Eye (tissue), 1 donor: ENCODE measurements at places on chromosomes 1 and 21.
A peak's percentile ranks its signal among the peaks of the same experiment; 100 is the strongest.

DNA sequence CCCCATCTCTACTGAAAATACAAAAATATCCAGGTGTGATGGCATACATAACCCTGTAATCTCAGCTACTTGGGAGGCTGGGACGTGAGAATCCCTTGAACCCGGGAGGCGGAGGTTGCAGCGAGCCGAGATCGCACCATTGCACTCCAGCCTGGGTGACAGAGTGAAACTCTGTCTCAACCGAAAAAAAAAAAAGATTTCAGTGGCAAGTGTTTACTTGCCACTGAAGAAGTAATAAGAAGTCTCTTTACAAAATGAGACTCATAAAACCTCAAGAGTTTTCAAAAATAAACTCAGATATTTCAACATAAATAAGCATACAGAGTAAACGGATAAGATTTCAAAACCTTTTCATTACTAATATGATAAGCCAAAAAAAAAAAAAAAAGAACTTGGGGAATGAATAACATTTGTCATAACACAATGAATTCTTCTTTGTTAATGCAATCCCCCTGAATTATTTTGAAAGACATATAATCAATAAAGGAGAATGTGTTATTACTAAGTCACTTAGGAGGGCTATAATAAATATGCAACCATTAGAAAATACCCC, 34.2 kb upstream of the EXO1 start:
- DNase-seq: no peak

- peak; percentile 70 for DNase-seq
Observed at GRCh38 chr21:28337315-28337714, 655.4 kb downstream of the LTN1 start.

DNA sequence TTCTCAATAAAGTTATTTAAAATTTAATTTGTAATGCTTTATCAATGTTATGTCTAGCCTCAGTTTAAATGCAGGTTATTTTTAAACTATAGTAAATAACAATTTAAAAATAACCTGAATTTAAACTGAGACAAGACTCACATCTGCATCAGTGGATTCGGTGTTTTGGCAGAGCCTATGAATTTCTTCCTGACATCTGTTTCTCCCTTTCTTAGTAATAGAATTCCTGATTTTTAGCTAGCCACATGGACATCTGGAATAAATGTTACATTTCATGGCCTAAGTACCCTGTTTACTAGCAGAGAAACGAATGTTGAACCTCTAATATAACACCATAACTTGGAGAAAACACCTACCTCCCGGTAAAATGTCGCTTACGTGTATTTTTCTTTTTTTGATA, 1141.6 kb upstream of the ADGRL2 start:
- DNase-seq: no peak

GRCh38 chr21:29557200-29557599, 258.5 kb downstream of the BACH1 start:
- DNase-seq: no peak

DNA sequence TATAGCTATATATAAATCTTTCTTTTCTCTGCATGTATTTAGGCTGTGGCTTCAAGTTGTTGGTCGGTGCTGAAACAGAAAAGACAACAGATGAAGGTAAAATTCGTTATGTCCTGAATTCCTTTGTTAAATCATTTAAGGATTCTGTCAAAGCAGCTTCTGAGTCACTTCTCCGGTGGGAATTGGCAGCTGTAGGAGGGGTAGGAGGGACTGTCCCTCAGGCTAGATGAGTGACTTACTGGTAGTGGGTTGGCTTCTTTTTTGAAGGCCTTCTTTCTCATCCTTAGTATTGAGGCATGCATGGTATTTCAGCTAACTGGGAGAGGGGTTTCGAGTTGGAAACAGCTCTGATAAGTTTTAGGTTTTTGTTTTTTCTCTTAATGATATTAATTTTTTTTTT, 22.1 kb upstream of the NEXN start:
- DNase-seq: no peak

DNA sequence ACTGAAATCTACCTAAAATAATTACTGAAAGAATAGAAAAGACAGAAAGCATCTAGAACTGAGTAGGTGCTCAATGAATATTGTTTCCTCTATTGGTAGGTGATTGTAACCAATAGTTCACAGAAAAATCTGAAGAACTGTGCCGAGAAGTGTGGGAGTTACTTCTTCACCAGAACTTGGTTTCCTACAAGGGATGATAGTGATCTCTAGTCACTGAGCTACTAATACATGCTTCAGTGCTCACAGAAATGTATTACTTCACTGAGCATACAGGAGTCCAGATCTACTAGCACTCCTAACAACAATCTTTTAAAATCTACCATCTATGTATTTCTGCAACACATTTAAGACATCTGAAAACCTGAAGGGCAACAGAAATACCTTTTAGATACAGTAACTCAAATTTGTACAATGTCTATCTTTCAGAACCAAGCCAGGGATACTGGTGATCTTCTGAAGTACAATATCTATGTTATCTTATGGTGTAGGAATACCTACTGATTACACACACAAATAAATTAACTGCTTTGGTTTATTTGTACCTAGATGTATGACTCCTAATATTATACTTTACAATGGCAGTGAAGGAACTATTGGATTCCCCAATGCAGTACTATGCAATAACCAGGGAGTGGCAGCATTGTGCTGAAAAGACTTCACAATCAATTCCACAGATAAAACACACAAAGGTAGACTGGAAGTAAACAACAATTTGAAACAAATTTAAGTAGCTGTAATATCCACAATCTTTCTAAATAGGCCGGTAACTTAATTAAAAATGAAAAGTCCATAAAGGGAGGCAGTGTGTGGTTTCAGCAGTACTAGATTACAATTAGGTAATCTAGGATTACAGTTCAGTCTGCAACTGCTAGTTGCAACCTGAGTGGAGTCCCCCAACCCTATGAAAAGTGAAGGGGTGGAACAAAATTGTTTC, 243.0 kb downstream of the SLC45A1 start:
- peak; percentile 75 for DNase-seq

GRCh38 chr1:164671966-164672571, 113.1 kb downstream of the PBX1 start:
- peak; percentile 63 for DNase-seq

DNA sequence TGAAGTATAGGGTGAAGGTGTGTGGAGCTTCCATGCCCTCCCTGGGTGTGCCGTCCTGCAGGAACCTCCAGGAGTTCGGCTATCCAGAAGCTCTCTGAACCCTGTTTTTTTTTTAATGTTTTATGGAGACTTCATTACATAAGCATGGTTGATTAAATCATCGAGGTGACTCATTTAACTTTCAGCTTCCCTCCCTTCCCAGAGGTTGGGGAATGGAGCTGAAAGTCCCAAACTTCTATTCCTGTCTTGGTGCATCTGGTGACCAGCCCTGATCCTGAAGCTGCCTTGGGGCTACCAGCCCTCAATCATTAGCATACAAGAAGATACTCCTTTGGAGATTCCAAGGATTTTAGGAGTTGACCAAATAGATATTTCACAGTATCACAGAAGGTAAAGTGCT, 9.5 kb downstream of the RRP15 start:
- no peak for DNase-seq

DNA sequence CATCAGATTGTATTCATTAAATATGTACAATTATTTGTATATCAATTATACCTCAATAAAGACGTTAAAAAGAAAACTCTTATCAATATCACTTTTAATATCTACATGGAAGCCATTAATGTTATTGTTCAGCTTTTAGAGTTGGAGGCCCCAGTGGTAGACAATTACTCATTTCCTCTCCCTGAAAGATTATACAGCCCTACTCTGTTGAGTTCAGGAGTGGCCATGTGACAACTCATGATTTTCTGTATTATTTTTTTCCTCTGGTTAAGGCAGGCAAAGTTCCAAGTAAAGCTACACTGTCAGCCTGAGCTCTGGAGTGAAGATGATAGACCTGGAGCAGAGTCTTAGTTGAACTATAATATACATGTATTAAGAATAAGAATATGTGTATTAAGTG, 247.9 kb upstream of the B3GALT2 start:
- no peak for DNase-seq

- no peak for DNase-seq
Observed at GRCh38 chr1:102593276-102593675, 515.0 kb downstream of the COL11A1 start.

GRCh38 chr1:102100666-102101065, 103.9 kb upstream of the OLFM3 start:
- no peak for DNase-seq

- peak; percentile 65 for DNase-seq
Observed at GRCh38 chr1:44407430-44408211, 2.6 kb downstream of the RNF220 start.

GRCh38 chr1:68442006-68442405, 7.7 kb downstream of the RPE65 start:
- DNase-seq: no peak

DNA sequence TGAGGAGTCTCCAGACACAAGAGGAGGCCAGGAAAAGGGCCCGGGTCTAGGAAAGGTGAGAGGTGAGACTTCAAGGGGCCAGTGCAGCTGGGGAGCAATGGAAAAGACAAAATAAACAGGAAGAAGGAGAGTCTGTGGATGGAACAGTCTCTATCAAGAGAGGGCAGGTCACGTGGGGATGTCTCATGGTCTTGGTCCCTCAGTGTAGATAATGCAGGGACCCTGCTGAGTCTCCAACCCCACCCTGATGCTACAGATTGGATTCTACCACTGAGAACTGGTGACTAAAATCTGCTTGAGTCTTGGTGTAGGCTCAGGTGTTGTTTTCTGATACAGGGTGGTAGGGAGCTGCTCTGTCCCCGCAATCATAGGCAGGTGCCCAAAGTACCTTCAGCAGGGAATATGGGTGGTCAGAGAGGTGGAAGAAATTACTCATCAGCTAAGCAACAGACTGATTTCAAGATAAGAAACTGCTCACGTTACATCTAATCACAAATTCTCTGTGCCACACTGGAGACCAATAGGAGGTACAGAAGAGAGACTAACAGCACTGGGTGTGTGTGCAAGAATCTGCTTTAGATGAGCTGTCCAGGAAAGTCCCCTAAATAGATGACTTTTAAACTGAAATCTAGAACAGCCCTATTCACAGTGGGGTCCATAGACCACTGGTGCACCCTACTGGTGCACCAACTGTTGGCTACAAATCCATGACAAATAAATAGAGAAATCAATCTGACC, 101.5 kb upstream of the TLR5 start:
- no peak for DNase-seq

DNA sequence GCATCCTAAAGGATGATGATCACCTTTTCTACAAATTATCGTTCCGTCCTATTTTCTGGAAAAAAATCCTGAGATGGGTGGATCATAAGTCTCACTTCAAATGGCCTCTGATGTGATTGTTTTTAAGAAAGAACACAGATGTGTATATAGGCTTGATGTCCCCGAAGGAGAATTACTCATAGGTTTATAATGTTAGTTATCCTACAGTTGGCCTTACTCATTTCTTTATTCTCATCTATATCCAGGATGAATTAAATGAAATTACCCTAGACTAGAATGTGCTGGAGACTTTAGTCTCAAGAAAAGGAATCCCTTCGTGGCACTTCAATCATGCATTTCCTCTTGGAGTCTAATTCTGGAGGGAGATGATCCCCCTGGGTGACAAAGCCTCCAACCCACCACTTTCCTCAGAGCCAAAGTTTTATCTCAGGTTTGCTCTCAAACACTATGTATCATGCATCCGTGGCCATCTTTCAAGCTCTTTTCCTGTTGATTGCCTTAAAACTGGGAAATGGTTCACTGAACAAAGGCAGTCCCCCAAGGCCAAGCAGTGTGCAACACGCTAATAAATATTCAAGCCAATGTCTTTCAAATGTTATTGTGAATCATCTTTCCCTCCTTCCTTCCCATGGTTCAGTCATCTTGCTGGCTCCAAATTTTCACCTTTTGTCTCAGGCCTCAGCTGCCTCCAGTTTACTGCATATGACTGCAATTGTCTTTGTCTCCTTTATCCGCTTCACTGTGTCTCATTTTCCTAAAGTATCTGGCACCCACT, 32.5 kb upstream of the SMYD2 start:
- DNase-seq: peak; percentile 43

- DNase-seq: no peak
Observed at GRCh38 chr1:56045062-56045461, 534.3 kb downstream of the PLPP3 start.

- DNase-seq: no peak
Observed at GRCh38 chr1:82948386-82948785, 1050.5 kb downstream of the TTLL7 start.

DNA sequence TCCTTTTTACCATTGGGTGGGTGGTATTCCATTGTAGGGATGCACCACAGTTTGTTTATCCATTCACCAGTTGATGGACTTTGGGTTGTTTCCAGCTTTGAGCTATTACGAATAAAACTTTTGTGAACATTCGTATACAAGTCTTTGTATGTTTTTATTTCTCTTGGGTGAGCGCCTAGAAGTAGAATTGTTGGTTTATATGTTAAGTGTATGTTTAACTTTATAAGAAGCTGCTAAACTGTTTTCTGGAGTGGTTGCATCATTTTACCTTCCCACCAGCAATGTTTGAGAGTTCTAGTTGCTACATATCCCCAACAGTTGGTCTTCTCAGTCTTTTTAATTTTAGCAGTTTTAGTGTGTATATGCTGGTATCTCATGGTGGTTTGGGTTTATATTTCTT, 132.5 kb downstream of the PEX14 start:
- no peak for DNase-seq

DNA sequence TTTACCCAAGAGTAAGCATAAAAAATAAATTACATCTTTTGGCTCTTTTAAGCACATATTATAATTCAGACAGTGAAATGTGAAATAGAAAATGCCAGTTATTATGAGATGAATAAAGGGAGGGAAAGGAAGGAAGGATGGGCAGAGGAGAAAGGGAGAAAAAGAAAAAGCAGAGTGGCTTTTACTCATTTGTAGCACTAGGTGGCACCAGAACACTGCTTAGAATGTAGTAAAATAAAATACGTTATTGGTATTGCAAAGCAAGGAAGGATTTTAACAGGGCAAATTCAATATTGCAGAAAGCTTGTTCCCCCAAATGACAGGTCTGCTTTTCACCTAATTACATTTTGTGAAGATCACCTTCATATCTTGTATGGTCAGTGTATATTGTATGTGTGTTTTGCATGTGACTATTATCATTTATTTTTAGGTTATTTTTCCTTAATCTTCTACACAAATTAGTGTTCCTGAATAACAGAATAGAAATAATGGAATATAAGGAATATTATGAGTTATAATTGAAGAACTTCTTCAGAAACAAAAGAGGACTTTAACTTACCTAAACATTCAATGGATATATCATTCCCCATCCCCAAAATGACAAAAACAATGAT, 9.1 kb upstream of the PCNX2 start:
- DNase-seq: peak; percentile 60

GRCh38 chr1:104780470-104781078, 1030.9 kb downstream of the AMY1C start:
- DNase-seq: peak; percentile 77

DNA sequence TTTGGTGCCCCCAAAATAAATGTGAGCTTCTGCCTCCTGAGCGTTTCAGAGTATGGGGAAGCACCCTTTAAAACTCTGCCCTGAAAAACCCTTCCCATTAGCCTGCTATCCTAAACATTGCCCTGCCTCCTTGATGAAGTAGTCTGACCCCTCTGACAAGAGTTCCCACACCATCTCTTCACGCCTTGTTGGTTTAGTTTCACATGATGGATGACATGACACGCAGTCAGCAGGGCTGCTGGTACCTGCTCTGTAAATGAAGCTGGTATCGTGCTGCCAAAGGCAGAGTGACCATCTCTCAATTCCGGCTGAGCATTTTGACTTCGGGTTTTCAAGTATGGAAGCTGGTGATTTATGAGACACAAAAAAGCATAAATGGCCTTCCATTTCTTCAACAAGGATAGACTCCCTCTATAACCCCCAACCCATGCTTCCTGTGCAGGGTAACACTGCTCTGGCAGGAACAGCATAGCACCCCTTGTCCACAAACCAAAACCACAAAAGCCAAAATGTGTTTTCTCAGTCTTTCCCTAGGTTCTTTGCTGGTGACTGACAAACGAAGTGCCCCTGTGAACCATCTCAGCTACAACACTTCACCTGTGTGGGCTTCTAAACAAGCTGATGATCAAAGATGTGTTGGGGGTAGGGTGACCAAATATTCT, 444.6 kb downstream of the NUF2 start:
- DNase-seq: no peak
